ENCODE measurements at places on chromosomes 3 and 15. TPM values are rescaled to one million over a fixed set of nuclear protein-coding genes. Genes with fewer than 3 reads are reported as not detected.

TIMMDC1 gene
- 89.6 TPM for total RNA-seq

CYP1A2 gene
- total RNA-seq: not detected

MPI gene
- total RNA-seq: 29.6 TPM

SPATA12 gene
- total RNA-seq: not detected

GPR156 gene
- total RNA-seq: not detected

TTLL13 gene
- total RNA-seq: 1.9 TPM

SMCO1 gene
- not detected for total RNA-seq

XYLB gene
- total RNA-seq: 2.4 TPM

ENTPD3 gene
- total RNA-seq: not detected

NAALADL2 gene
- total RNA-seq: not detected

GNB5 gene
- total RNA-seq: 26.8 TPM

PAQR9 gene
- not detected for total RNA-seq

OTOL1 gene
- not detected for total RNA-seq

GABRR3 gene
- not detected for total RNA-seq

C3orf20 gene
- total RNA-seq: 1.1 TPM

CPN2 gene
- not detected for total RNA-seq

VIPR1 gene
- total RNA-seq: 6.6 TPM

B3GNT5 gene
- 14.4 TPM for total RNA-seq

RAMAC gene
- 14.0 TPM for total RNA-seq

All from activated T-cell treated with anti-CD3 and anti-CD28 coated beads, Interleukin-2, amount 50 U/mL, for 72 hours (primary cell).